CD4-positive, alpha-beta memory T cell (primary cell): ENCODE measurements at places on chromosomes 7 and 10.

DNA sequence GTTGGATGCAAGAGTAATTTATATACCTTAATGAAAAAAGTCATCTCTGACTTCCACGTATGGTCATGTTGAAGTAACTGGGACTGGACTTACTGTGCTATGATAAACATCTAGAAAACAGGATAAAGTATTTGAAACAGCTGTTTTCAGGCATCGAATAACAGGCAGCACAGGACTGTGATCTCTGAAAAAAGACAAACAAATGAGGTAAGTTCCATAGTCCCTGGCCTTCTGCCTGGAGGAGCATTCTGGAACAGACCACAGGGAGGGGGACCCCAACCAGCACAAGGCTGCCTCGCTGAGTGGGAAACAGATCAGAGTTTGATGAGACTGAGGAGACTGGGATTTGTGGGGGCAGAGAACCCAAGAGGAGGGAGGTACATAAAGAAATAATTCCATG lies 89.1 kb upstream of the HABP2 start:
- no peaks in the 10 kb centered on the region for H3K36me3 ChIP-seq
- no peak for DNase-seq
- no peak overlapping the region for H3K4me3 ChIP-seq
- no peaks in the 10 kb centered on the region for H3K27me3 ChIP-seq
- H3K4me1 ChIP-seq, result no peaks in the 10 kb centered on the region

DNA sequence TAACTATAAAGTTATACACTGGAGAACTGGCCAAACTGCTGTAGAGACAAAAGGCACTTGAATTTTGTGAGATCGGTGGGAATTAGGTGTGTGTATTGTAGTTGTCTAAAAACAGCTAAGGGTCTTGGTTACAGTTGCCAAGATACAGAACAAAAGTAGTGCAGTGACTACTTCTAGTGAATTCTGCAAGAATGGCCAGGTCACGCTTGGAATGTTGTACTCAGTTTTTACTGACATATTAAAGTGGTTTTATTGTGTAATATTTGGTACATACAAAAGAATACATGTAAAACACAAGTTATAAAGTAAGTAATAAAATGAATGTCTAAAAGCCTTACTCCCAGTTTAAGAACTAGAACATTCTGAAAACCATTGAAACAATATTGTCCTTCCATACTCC lies 42.4 kb downstream of the PRPF18 start:
- no peak overlapping the region for H3K4me3 ChIP-seq
- DNase-seq, result no peak
- H3K27me3 ChIP-seq, result no peaks in the 10 kb centered on the region
- H3K36me3 ChIP-seq, result peaks cover 21% of the 10 kb centered on the region
- H3K27ac ChIP-seq, result no peak overlapping the region
- H3K4me1 ChIP-seq, result no peaks in the 10 kb centered on the region

DNA sequence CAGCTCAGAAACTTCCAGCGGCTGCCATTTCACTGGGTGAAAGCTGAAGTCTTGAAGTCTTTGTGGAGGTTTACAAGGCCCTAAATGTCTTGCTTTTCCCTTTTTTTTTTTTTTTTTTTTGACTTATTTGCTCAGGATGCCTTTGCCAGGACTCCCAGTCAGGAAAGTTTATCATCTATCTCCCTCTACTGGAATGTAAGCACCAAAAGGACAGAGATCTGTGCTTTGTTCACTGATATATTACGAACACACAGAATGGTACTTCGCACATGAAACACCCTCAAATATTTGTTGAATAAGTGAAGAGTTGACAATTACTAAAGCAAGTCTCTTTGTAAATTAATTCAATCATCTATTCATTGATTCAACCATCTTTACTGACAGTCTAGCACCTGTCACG lies 23.2 kb downstream of the ABCB4 start:
- H3K27ac ChIP-seq, result no peak overlapping the region
- H3K4me3 ChIP-seq, result no peak overlapping the region
- H3K36me3 ChIP-seq, result no peaks in the 10 kb centered on the region

DNA sequence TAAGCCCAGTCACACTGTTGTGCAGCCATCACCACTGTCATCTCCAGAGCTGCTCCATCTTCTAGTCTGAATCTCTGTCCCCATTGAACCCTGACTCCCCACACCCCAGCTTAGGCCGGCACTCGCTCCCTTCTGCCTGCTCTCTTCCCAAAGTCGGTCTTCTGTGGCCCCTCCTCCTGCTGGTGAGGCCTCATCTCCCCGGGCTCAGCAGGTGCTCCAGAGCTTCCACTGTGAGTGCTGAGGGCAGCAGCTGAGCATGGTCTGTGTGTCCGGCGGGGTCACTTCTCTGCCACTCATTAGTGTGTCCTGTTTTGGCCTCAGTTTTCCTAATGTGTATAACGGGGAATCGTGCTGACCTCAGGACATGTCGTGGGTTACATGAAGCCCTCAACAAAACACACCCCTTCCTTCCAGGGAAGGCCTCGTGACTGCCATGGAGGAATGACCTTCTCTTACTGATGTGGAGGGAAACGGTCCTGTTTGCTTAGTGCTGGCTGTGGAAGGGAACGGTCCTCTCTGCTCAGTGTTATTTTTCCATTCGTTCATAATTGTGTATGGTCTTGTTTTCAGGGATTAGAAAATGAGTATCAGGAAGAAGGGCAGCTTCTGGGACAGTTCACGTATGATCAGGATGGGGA lies 4.3 kb upstream of the GET4 start:
- no peak overlapping the region for H3K4me3 ChIP-seq
- H3K27me3 ChIP-seq, result no peaks in the 10 kb centered on the region
- DNase-seq, result no peak
- peaks cover 31% of the 10 kb centered on the region for H3K36me3 ChIP-seq
- H3K4me1 ChIP-seq, result peaks cover 19% of the 10 kb centered on the region
- no peak overlapping the region for H3K27ac ChIP-seq

- peaks cover 32% of the 10 kb centered on the region for H3K4me1 ChIP-seq
- no peaks in the 10 kb centered on the region for H3K27me3 ChIP-seq
- no peak overlapping the region for H3K4me3 ChIP-seq
- no peak for DNase-seq
- no peaks in the 10 kb centered on the region for H3K36me3 ChIP-seq
Observed at GRCh38 chr10:80444124-80444523, 10.0 kb upstream of the TSPAN14 start.

DNA sequence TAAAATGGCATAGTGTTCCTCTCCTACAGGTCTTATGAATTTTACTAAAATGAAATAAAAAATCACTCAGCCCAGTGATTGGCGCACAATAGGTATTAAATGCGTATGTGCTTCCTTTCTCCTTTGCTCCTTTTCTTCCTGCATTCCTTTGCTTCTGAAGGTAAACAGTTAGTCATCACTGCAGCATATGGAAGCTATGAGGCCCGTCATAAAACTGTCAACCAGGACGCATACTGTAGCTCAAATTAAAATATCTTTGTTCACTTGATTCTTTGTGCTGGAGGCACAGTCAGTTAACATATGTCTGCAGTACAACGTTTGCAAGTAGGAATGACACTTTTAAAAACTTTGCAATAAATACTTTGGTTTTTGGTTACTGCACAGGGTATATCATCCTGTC lies 374.7 kb downstream of the TCERG1L start:
- H3K36me3 ChIP-seq, result no peaks in the 10 kb centered on the region
- DNase-seq, result no peak
- H3K27me3 ChIP-seq, result no peaks in the 10 kb centered on the region
- no peak overlapping the region for H3K4me3 ChIP-seq
- no peaks in the 10 kb centered on the region for H3K4me1 ChIP-seq
- H3K27ac ChIP-seq, result no peak overlapping the region

- H3K27me3 ChIP-seq, result no peaks in the 10 kb centered on the region
- H3K4me3 ChIP-seq, result no peak overlapping the region
- DNase-seq, result no peak
- no peak overlapping the region for H3K27ac ChIP-seq
- no peaks in the 10 kb centered on the region for H3K4me1 ChIP-seq
Observed at GRCh38 chr10:118956802-118957442, 72.6 kb upstream of the NANOS1 start.

- no peaks in the 10 kb centered on the region for H3K4me1 ChIP-seq
- no peak overlapping the region for H3K27ac ChIP-seq
- no peaks in the 10 kb centered on the region for H3K36me3 ChIP-seq
- H3K27me3 ChIP-seq, result no peaks in the 10 kb centered on the region
Observed at GRCh38 chr7:1779445-1779844, 109.4 kb downstream of the ELFN1 start.

DNA sequence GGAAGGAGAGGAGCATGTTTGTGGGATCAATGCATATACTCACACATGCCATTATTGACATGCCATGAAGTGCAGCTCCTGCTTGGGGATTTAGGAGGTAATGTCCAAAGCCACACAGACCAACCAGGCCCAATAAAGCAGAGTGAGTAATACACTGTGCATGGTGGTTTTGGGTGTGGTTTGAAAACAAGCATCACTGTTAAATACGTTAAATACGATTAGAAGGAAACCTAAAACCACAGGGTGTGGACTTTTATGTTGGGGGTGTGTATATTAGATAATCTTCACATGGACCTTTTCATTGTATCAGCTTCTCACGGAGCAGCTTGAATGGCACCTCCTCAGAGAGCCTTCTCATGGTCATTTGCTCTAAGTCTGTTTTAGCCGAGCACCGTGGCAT lies 10.4 kb upstream of the EIF3A start:
- H3K4me3 ChIP-seq, result no peak overlapping the region
- H3K4me1 ChIP-seq, result peaks cover 67% of the 10 kb centered on the region
- no peaks in the 10 kb centered on the region for H3K27me3 ChIP-seq
